ENCODE measurements at places on chromosomes 7 and 10. TPM values are rescaled to one million over a fixed set of nuclear protein-coding genes. Genes with fewer than 3 reads are reported as not detected.

DNA sequence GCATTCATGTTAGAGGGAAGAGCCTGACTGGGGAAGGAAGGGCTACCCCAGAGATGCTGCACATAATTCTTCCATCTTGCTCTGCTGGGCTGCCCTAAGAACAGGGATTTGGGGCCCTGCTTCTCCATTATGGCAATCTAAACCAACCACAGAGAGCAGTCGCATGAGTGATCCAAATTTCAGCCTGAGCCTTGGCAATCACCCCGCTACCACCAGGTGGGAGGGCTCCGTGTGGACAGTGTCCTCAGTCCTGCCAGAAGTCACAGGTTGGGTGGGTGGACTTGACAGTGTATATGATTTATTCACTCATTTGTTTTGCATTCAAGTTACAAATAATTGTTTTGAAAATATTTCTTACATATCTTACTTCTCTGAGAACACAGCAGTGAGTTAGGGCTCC, 22.0 kb downstream of the ABCC2 start:
- H3K4me1 ChIP-seq = no peaks in the 10 kb centered on the region
- no peaks in the 10 kb centered on the region for H3K36me3 ChIP-seq

DNA sequence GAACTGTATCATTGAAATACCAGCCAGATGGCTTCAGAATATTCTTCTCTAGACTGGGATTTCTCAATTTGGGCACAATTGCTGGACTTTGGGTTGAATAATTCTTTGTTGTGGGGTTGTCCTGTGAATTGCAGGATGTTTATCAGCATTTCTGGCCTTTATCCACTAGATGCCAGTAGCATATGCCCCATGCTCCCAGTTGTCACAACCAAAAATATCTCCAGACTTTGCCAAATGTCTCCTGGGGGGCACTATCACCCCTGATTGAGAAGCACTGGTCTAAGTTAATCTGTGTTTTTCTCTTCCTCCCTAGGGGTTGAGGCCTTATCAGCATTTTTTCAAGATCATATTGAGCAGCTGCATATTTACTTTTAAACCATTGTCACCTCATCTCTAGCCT, 204.9 kb upstream of the SP8 start:
- no peaks in the 10 kb centered on the region for H3K4me1 ChIP-seq
- no peak overlapping the region for H3K4me3 ChIP-seq
- no peaks in the 10 kb centered on the region for H3K27me3 ChIP-seq
- DNase-seq = no peak

- no peaks in the 10 kb centered on the region for H3K4me1 ChIP-seq
- no peaks in the 10 kb centered on the region for H3K27me3 ChIP-seq
- no peaks in the 10 kb centered on the region for H3K36me3 ChIP-seq
- no peak overlapping the region for H3K4me3 ChIP-seq
- no peak for DNase-seq
Observed at GRCh38 chr10:6706725-6707124, 126.6 kb upstream of the PRKCQ start.

DNA sequence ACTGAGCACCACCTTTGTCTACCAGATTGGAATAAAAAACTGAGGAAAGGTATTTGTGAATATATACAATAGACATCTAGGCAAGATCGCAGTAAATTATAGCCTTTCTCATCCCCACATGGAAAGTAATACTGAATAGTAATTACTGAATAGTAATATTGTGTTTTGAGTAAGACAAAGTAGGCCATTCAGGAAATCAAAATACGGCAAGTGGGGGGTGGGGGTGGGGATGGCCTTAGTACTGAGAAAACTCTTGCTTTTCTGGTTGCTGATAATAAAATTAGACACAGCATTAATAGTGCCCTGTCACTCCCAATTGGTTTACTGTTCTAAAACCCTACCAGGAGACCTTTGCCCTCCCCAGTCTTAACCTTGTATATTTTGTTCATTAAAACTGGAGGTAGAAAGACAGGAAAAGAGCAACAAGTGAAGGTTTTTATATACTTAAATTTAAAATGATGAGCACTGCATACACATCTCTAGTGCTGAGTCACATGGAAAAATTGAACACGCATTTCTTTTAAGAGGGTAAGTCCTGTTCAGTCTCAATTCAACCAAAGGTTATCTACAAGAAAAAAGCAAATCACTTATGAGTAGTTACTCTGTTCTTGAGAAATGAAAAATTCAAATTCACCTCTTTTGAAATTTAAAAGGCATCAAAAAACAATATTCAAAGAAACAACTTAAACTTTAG, 65.6 kb downstream of the IGF2BP3 start:
- no peak overlapping the region for H3K4me3 ChIP-seq
- no peak overlapping the region for H3K27ac ChIP-seq
- H3K4me1 ChIP-seq = no peaks in the 10 kb centered on the region
- no peaks in the 10 kb centered on the region for H3K36me3 ChIP-seq
- no peaks in the 10 kb centered on the region for H3K27me3 ChIP-seq

GRCh38 chr10:47295411-47295810, 4.6 kb upstream of the GDF10 start:
- H3K27ac ChIP-seq = no peak overlapping the region
- DNase-seq = no peak
- no peaks in the 10 kb centered on the region for H3K36me3 ChIP-seq
- H3K4me3 ChIP-seq = no peak overlapping the region
- H3K4me1 ChIP-seq = peaks cover 44% of the 10 kb centered on the region

Gene SLC39A12
- total RNA-seq = 0.14 TPM
